Immature natural killer cell (primary cell): ENCODE measurements at places on chromosomes 16 and 17. TPM values are rescaled to one million over a fixed set of nuclear protein-coding genes. Genes with fewer than 3 reads are reported as not detected.

- peak; percentile 79 for DNase-seq
Measured at GRCh38 chr17:42773290-42774035, at the start of gene VPS25. Gene VPS25 (plus strand): TSS chr17:42773449. CDS start chr17:42773476, 27 bp downstream.

DNA sequence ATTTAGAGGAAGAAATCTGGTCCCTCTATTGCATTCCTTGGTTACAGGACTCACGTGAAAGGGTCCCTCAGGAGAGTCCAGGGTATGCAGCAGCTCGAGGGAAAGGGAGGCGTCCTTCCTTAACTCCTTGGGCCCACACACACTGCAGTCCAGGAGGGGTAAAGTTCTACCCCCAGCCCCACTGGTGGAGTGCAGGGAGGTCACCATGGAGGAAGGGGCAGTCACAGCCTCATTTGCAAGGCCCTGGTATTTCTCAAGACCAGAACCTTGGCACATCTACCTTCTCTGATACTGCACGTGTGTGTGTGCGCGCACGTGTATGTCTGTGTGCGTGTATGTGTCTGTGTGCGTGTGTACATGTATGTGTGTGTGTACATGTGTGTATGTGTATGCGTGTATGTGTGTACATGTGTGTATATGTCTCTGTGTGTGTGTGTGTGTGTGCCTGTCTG, 11.1 kb downstream of the HIC1 start:
- no peak for DNase-seq

GRCh38 chr17:42678951-42679491, 2.2 kb upstream of the PLEKHH3 start:
- no peak for DNase-seq

DNA sequence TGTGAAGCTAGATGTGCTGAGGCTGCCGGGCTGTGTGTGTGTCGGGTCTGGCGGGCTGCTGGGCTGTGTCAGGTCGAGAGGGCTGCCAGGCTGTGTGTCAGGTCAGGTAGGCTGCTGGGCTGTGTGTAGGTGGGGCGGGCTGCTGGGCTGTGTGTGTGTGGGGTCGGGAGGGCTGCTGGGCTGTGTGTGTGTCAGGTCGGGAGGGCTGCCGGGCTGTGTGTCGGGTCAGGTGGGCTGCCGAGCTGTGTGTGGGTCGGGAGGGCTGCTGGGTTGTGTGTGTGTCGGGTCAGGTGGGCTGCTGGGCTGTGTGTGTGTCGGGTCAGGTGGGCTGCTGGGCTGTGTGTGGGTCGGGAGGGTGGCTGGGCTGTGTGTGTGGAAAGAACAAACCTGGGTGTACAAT, 8.6 kb downstream of the WDR45B start:
- DNase-seq, result no peak

- no peak for DNase-seq
Measured at GRCh38 chr17:32960815-32961214, 30.8 kb upstream of the SPACA3 start.

Gene KRTAP4-1
- polyA plus RNA-seq, result not detected

DNA sequence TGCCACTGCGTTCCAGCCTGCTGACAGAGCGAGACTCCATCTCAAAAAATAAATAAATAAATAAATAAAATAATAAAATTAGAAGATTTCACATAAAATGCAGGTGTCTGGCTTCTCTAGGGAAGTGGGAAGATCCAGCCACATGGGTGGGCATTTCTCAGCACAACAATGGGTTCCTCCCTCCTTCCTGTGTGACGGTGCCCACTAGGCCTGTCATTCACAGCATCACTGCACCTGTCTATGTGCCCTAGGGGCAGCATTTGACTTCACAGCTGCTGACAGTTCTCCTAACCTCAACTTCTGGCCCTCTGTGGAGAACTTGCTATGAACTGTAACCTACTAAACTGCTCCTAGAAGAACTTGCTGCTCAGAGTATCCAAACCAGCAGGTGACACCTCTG, 3.0 kb downstream of the ABHD15 start:
- DNase-seq, result peak; percentile 44
